ENCODE measurements at places on chromosomes 12 and 14. TPM values are rescaled to one million over a fixed set of nuclear protein-coding genes. Genes with fewer than 3 reads are reported as not detected.
A peak's percentile ranks its signal among the peaks of the same experiment; 100 is the strongest.

The C12orf60 gene
- total RNA-seq = 1.4 TPM

- no peaks in the 10 kb centered on the region for H3K36me3 ChIP-seq
- no peak for DNase-seq
- H3K4me1 ChIP-seq = no peaks in the 10 kb centered on the region
- no peak overlapping the region for H3K4me3 ChIP-seq
These were observed 60.0 kb downstream of the BTG1 start for GRCh38 chr12:92085736-92086040.

GRCh38 chr12:103751600-103751999 is 89.4 kb downstream of the NT5DC3 start:
- H3K36me3 ChIP-seq = no peaks in the 10 kb centered on the region
- H3K4me3 ChIP-seq = no peak overlapping the region
- H3K27ac ChIP-seq = no peak overlapping the region
- no peak for DNase-seq
- no peaks in the 10 kb centered on the region for H3K4me1 ChIP-seq

The TMEM121 gene
- total RNA-seq = 3.0 TPM

The CACNA1C gene
- 0.25 TPM for total RNA-seq

The ANKRD33 gene
- total RNA-seq = not detected

DNA sequence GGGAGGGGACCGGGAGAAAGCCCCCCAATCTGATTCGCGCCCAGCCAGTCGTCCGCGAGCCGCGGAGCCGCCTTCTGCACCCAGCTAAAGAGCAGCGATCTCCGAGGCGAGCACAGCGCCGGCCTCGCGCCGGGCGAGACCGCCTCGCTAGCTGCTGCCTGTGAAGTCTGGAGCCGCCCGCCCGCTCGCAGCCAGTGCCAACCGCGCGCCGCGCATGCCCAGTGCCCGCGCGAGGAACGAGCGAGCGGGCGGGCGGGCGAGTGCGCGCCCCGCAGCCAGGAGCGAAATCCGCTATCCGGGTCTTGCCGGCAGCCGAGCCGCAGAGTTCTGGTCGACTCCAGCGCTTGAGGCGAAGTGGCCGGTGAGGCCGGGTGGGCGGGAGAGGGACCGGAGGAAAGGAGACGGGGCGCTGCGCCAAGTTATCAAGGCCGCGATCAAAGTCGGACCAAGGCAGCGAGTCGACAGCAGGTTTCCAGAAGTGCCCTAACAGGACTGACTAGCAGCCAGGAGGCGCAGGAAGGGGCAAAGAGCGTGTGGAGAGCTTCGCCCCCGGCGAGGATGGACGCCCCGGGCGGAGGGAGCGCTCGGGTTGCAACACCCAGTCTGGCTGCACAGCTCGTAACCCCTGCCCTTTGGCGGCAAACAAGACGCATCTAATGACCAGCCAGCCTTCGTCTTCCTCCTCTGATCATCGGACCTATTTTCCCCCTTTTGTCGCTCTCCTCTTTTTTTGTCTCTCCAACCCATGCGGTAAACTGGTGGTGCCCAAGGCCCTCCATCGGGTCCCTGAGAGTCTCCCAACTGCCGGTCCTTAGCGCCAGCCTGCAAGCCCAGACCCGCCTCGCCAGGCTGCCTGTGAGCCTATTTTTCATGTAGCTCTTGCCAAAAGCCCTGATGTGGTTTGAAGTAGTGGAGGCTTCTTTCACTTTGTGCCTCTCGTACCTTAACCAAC is at the start of gene EPS8:
TSS of gene EPS8 (minus strand) at position 169 of the 952 bp plus-strand sequence. CDS start 106,437 bp downstream, outside the sequence.
- peaks cover 14% of the 10 kb centered on the region for H3K27me3 ChIP-seq
- peak; percentile 76 for DNase-seq
- H3K4me1 ChIP-seq = no peaks in the 10 kb centered on the region
- H3K27ac ChIP-seq = no peak within 1 kb of the TSS
- no peaks in the 10 kb centered on the region for H3K36me3 ChIP-seq
- H3K4me3 ChIP-seq = peak within 1 kb of the TSS; percentile 70

DNA sequence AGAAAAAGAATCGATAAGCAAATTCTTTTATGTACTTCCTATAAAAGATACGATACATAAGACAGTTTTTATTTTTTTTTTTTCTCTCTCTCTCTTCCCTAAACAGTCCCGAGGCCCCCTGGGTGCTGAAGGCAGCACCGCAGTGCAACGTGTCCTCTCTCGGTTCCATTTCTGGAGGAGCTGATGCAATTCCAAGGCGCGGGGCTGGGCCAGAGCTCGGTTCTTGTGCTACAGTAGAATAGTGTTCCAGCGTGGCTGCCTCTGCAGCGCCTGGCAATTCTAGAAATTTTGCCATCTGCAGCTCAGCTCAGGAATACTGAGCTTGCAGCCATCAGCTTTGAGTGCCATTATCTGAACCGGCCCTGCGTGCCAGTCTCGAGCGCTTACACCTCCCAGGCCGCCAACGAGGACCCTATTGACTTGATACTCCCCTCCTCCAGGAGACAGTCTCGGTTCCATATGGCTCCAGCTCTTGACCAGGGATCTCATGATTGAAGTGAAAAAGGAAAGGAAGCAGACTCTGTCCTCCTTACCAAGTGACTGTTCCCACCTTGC is 630 bp downstream of the ALDH1L2 start:
- no peak overlapping the region for H3K27ac ChIP-seq
- peak overlapping the region; percentile 66 for H3K4me3 ChIP-seq
- H3K27me3 ChIP-seq = peaks cover 4% of the 10 kb centered on the region
- peaks cover 8% of the 10 kb centered on the region for H3K4me1 ChIP-seq
- no peaks in the 10 kb centered on the region for H3K36me3 ChIP-seq

GRCh38 chr14:22220427-22220826 is 368.6 kb downstream of the DAD1 start:
- DNase-seq = no peak
- no peaks in the 10 kb centered on the region for H3K36me3 ChIP-seq
- no peaks in the 10 kb centered on the region for H3K27me3 ChIP-seq
- no peak overlapping the region for H3K27ac ChIP-seq
- no peak overlapping the region for H3K4me3 ChIP-seq

GRCh38 chr14:92247341-92247740 is 75.6 kb upstream of the SLC24A4 start:
- DNase-seq = no peak
- H3K36me3 ChIP-seq = no peaks in the 10 kb centered on the region
- H3K27ac ChIP-seq = no peak overlapping the region
- H3K4me3 ChIP-seq = no peak overlapping the region
- H3K27me3 ChIP-seq = peaks cover 2% of the 10 kb centered on the region

- no peak for DNase-seq
- no peak overlapping the region for H3K27ac ChIP-seq
- H3K4me3 ChIP-seq = no peak overlapping the region
These were observed 461 bp downstream of the SLC8A3 start for GRCh38 chr14:70188322-70188658.

The PLEKHH1 gene
- total RNA-seq = 0.58 TPM

DNA sequence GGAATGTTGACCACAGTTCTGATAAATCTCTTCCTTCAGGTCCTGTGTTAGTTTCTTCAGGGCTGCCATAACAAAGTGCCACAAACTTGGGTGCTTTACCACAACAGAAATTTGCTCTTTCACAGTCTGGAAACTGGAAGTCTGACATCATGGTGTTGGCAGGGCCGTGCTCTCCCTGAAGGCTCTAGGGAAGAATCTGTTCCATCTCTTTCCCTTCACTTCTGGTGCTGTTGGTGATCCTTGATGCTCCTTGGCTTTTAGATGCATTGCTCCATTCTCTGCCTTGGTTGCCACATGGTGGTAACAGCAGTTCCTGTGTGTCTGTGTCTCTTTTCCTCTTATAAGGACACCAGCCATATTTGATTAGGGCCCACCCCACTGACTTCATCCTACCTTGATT is 32.2 kb downstream of the HMGA2 start:
- H3K4me3 ChIP-seq = no peak overlapping the region
- H3K36me3 ChIP-seq = no peaks in the 10 kb centered on the region
- H3K4me1 ChIP-seq = no peaks in the 10 kb centered on the region

GRCh38 chr14:102606296-102606695 is 13.8 kb downstream of the RCOR1 start:
- no peaks in the 10 kb centered on the region for H3K4me1 ChIP-seq
- no peak for DNase-seq
- H3K36me3 ChIP-seq = no peaks in the 10 kb centered on the region
- no peak overlapping the region for H3K27ac ChIP-seq

DNA sequence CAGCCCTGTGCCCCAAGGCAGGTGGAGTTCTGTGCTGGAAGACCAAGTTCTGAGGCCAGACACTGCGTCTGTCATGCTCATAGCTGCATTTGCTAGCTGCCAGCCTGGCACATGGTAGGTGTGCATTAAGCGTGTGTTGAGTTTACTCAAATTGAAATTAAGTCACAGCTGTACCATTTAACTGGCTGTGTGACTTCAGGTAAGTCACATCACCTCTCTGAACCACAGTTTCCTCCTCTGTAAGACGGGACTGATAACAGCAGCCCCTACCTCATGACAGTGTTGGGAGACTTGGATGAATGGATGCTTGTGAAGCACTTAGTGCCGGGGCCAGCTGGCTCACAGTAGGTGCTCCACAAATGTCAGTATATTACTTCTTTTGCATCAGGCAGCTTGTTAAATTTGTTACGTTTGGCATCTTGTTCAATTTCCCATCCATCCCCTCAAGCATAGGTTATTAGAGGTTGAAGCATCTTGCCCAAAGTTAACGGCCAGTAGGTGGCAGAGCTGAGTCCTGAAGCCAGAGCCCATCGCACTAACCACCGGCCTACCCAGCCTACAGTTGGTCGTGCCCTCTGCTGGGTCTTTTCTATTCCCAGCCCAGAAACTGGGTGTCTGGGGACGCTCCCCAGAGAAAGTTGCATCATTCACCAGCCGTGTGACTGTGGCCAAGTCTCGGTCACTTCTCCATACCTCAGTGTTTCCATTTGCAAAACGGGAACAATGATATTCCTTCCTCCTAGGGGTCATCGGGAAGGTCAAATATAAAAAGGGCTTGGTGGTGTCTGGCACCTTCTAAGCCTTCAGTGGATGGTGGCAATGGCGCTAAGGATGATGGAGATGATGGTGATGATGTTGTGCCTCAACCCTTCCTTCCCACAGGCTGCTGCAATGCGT is 4.5 kb downstream of the DAO start:
- DNase-seq = peak; percentile 46
- no peak overlapping the region for H3K4me3 ChIP-seq
- no peaks in the 10 kb centered on the region for H3K36me3 ChIP-seq
- no peaks in the 10 kb centered on the region for H3K27me3 ChIP-seq
- no peak overlapping the region for H3K27ac ChIP-seq

- no peak overlapping the region for H3K27ac ChIP-seq
- peaks cover 2% of the 10 kb centered on the region for H3K36me3 ChIP-seq
- DNase-seq = no peak
- peaks cover 55% of the 10 kb centered on the region for H3K4me1 ChIP-seq
These were observed 2.6 kb upstream of the TRMT61A start for GRCh38 chr14:103526247-103526913.

The NKX2-1 gene
- 0.23 TPM for total RNA-seq

The ETFBKMT gene
- 0.48 TPM for total RNA-seq

The WNT1 gene
- 0.70 TPM for total RNA-seq

DNA sequence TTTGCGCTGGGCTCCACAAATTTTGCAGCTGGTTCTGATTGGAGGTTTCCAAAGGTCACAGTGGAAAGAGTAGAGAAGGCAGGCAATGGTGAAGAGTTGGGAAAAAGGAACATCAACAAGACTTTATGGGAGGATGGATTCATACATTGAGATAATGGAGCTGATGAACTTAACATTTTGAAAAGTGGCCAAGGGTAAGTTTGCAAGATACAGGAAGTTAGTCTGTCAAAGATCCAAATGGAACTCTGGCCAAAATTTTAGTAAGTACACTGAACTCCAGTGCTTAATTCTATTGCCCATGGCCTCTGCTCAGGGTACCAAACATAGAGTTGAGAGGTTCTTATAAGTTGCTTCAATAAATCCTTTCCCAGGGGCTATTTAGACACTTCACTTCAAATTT is 15.6 kb downstream of the CCER1 start:
- H3K27ac ChIP-seq = no peak overlapping the region
- H3K27me3 ChIP-seq = peaks cover 7% of the 10 kb centered on the region
- H3K4me1 ChIP-seq = no peaks in the 10 kb centered on the region
- H3K36me3 ChIP-seq = no peaks in the 10 kb centered on the region
